HCEC 1CT (cell line): ENCODE measurements at places on chromosomes 5 and 9.

- DNase-seq, result no peak
Measured at GRCh38 chr5:66701244-66701643, 105.1 kb downstream of the MAST4 start.

DNA sequence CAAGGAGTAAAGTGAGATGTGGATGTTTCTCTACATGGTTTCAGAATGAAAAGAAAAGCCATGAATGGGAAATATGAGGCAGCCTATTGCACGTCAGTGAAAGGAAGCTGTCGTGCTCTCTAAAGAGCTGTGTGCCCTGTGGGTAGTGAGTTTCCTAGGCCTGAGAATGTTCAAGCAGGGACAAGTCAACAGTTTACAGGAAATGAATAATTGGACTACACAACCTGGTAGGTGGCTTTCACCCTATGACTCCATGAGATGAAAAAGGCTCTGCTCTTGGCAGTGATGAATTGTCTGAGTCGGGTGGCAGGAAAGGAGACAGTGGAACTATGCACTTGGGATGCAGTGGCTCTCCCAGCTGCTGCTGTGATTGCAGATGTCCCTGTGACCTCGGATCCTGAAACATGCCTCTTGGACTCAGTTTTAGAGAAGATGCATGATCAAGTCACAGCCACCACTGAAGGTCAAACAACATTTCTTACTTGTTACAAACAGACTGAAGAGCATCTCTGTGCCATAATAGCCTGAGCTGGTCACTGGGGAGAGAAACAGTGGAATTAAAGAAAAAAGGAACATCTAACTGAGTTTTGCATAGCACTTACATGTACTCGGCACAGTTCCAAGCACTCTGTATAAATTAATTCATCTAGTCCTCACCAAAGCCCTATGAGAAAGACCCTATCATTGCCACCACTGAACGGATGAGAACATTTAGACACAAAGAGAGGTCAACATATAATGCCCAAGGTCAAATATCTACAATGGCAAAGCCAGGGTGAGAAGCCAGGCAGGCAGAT, 293.7 kb downstream of the SPOCK1 start:
- DNase-seq, result no peak

GRCh38 chr5:81788329-81788728, 37.4 kb upstream of the SSBP2 start:
- no peak for DNase-seq

GRCh38 chr5:115599502-115599901, 2.8 kb downstream of the TICAM2 start:
- peak; percentile 56 for DNase-seq

GRCh38 chr9:98455256-98456155, 200.1 kb upstream of the TBC1D2 start:
- DNase-seq, result peak; percentile 23

- no peak for DNase-seq
Measured at GRCh38 chr9:116274293-116274692, 120.7 kb downstream of the PAPPA start.

DNA sequence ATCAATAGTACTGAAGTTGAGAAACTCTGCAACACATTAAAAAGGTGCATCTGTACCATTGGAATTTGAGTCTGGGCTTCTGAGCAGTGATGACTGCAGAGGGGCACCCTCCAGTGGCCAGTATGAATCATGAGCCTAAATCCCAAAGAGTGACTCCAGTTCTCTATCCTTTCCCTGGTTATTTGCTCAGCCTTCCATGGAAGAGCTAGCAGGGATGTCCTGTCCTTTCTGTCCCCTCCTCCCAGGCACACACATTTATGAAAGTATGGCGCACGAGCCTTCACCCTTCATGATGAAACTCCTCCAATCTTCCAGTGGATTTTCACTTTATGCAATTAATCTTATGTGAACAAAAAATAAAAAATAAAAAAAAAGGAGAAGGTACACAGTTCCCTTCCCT, 81.0 kb downstream of the ESM1 start:
- DNase-seq, result peak; percentile 83

- no peak for DNase-seq
Measured at GRCh38 chr9:133583586-133583985, 25.6 kb downstream of the FAM163B start.

GRCh38 chr9:77511525-77511924, 136.6 kb downstream of the GNA14 start:
- no peak for DNase-seq

- peak; percentile 9 for DNase-seq
Measured at GRCh38 chr9:97773723-97774122, 76.6 kb upstream of the XPA start.

DNA sequence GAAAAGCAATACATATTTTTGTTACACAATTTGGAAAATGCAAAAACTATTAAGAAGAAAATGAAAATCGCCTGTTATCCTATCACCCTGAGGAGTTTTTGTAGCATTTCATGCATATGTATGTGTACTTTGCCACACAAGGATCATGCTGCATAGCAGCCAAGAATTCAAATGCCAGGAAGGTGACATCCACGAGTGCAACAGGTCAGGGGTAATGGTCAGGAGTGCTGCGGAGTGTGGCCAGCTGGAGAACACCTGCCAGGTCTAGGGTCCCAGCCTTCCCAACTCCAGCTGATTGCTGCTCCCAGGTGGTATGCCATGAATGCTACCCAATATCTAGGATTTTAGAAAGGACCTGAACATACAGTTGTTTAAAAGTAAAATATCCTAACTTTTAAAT, 617.1 kb downstream of the PRELID2 start:
- no peak for DNase-seq

- no peak for DNase-seq
Measured at GRCh38 chr5:159210846-159211245, 1.5 kb upstream of the RNF145 start.

DNA sequence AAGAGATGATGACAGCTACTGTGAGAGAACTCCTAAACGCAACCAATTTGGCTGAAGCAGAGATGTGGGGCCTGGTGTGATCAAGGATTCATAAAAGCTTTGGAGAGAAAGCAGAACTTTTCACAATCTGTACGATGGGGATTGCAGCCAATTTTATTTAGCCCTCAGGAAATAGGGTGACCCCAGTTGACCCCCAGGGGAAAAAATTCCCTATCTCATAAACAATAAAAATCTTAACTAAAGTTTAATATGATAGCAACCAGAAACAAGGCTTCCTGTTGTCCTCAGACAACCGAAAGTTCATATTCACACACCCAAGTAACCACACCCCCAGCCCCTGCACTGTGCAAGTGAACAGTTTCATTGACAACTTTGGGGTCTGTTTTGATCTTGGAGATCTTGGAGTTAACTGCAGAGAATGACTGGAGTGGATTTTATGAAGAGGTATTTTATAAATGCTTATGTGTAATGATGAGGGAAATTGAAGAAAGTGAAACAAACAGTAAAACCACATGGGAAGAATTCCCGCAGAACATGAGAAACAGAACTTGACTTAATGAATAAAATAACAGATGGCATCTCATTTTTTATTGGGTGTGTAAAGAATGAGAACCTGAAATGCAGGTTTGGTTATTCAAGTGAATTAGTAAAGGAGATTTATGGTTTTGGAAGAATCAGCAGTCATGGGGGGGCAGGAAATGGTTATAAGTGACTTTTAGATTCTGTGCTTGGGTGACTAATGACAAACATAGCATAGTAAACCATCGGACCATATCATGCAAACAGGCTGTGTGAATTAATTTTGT, 94.5 kb downstream of the PDE4D start:
- DNase-seq, result peak; percentile 48

- peak; percentile 64 for DNase-seq
Measured at GRCh38 chr5:6745706-6746222, 32.5 kb downstream of the TENT4A start.

DNA sequence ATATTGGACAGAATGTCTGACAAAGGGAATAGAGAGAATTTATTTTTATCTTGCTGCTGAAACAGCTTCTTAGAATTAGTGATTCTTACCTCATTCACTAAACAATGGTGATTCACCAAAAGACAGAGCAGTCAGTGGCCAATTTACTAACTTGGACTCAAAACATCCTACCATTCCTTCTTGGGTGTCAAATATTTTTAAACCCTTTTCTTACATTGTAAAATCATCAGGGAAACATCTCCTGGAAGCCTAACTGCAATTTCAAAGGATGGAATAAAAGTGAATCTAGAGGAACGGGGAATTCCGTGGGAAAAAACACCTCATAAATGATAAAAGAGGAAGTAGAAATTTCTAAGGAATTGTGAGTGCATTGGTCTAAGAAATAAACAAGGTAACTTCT, 97.7 kb downstream of the LHFPL2 start:
- no peak for DNase-seq

DNA sequence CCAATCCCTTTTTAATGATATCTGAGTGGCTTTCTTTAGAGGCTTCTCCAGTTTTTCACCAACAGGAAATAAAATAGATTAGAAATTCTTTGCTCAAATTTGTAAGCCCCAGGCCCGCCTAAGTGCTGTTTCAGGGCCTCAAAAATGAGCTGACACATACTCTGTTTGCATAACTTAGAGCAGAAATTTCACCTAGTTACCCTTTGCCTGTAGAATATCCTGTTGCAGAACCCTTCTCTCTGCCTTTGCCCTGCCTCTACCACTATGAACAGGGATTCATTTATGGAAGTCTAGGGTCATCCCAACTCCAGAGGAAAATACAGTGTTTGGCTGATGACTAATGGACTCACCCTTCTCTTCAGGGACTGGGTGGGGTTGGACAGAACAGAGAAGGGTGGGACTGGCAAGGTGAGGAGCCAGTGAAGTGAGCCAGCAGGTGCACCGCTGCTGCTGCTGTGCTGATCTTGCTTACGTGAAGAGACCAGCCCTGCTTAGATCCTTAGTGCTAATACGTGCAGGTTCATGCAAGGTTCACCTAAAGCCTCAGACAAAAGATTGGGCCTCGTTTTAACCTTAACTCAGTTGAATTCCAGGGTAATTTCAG, 22.8 kb downstream of the OSTF1 start:
- DNase-seq, result no peak

DNA sequence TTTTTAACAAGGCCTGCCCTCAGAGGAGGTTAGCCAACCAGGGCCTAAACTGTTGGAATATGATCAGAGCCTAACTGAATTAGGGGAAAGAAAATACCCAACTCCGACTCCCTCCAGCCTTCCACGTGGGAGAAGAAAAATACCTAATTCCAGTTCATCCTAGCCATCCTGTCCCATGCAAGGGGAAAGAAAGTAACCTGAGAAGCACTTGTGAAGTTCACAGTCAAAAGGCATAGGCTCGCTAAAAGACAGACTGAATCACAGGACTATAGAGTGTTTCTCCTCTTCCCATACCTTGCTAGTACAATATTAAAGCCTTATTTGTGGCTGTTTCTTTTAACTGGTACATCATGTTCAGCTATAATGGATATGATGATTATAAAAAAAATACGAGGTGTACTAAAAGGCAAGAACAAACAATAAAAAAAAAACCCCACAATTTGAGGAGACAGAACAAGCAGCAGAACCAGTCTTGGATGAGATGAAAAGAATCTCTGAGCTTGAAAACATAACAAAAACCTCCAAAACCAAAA, 18.0 kb upstream of the ATP10B start:
- no peak for DNase-seq

GRCh38 chr9:82488313-82489200, 500.0 kb downstream of the SPATA31D1 start:
- DNase-seq, result no peak

- DNase-seq, result peak; percentile 58
Measured at GRCh38 chr9:706606-707459, 134.7 kb upstream of the DMRT1 start.

GRCh38 chr9:129886226-129887174, 51.2 kb downstream of the USP20 start:
- no peak for DNase-seq

GRCh38 chr5:169651526-169651925, 14.5 kb downstream of the DOCK2 start:
- no peak for DNase-seq

- peak; percentile 96 for DNase-seq
Measured at GRCh38 chr9:93098236-93098946, 2.4 kb downstream of the CARD19 start.

GRCh38 chr9:86722706-86723075, 224.6 kb downstream of the GAS1 start:
- no peak for DNase-seq

- DNase-seq, result no peak
Measured at GRCh38 chr5:122690266-122690665, 84.6 kb upstream of the SNX2 start.

DNA sequence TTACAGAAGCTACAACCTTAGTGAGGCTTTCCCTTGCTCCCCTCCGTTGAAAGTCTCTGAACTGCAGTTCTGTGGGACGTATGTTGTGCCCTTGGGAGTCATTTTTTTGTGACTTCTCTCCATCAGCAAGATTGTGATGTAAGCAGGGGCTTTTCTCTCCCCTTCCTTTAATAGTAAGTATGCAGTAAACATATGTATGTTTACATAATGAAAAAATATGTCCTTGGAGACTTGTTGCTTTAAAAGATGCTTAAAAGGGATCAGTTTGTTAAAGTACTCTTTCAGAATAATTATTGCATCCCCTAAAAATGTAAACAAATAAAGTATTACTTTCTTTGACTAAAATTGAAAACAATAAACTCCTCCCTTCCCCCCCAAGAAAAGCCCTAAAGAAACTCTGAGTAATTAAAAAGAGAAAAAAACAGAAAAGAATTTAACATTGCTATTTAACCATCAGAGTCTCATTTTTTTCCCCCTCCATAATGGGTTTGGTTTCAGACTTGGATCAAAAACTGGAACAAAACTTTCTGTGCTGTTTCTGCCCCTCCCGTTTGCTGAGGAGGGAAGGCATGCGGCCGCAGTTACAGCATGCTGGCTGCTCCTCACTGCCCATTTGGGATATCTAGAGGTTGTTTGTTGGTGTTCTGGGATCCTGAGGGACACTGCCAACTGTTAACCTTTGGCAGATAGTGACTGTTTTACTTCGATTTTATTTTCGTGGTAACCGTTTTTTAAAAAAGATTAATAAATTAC, 40.2 kb downstream of the TRIO start:
- DNase-seq, result peak; percentile 56

DNA sequence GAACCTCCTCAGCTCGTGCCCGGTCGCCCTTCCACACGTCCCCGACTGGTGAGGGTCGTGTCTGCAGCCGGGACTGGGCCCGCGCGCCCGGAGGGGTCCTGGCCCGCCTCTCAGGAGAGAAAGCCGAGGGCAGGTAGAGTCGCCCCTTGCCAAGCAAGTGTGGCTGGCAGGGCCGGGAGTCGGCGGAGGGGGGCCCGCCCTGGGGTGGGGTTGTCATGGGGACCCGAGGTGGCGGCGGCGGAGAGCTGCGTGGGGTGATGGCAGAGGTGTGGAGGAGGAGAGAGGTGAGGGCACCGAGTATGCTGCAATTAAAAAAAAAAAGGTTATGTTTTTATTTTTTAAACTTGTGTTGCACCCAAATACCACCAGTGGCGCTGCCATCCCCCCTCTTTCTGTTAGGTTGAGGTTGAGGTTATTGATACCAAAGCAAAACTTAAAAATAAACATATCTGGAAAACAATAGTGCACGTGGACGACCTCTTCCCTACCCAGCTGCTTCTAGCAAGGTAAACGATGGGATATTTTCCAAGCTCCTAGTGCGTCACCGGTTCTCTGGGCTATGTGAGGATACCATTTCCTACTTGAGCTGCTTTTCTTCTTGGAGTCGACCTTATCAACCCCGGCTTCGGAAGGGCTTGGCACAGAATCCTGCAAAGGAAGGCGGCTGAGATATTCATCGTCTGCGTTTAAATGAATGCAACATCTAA, 660 bp downstream of the SCAMP1 start:
- peak; percentile 38 for DNase-seq
